SJCRH30 (cell line): ENCODE measurements at places on chromosomes 7 and 10. TPM values are rescaled to one million over a fixed set of nuclear protein-coding genes. Genes with fewer than 3 reads are reported as not detected.

DNA sequence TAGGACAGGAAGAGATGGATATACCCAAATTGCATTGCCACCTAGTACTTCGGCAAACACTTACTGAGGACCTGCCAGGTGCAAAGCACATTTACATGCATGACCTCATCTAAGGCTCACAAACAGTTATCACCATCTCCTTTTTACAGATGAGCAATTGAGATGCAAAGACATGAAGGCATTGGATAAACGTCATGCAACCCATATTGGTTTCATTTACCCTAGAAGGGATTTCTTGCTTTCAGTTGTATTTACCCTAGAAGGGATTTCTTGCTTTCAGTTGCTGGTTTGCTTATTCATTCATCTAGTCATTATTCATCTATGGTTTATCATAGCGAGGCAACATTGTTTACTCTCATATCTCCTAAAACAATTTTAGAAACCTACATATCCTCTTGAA lies 52.2 kb downstream of the STEAP1B start:
- H3K36me3 ChIP-seq: no peaks in the 10 kb centered on the region
- H3K27me3 ChIP-seq: no peaks in the 10 kb centered on the region
- H3K4me1 ChIP-seq: peaks cover 27% of the 10 kb centered on the region
- DNase-seq: no peak

DNA sequence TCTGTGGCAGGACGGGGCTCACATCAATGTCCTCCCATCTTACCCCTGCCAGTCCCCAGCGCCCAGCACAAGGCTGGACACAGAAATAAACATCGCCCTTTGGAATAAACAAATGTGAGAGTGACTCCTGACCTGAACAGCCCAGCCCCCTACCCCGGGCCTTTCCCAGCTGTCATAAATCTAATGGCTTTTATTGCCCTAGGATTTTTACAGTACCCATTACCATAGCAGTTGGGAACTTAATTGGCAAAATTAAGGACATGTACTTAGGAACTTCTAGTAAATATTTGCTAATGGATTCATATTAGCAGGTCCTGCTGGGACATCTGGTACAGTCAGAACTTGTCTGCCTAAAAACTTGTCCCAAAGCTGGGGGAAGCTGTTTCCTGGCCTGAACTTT lies 76.6 kb downstream of the GLRX3 start:
- no peak overlapping the region for H3K4me3 ChIP-seq
- no peaks in the 10 kb centered on the region for H3K36me3 ChIP-seq
- DNase-seq: no peak
- no peaks in the 10 kb centered on the region for H3K27me3 ChIP-seq

- peaks cover 22% of the 10 kb centered on the region for H3K36me3 ChIP-seq
- peak overlapping the region; percentile 64 for H3K27ac ChIP-seq
- H3K27me3 ChIP-seq: no peaks in the 10 kb centered on the region
- H3K4me1 ChIP-seq: peaks cover 13% of the 10 kb centered on the region
Measured at GRCh38 chr7:92461027-92462003, 14.0 kb downstream of the GATAD1 start.

GRCh38 chr10:5892007-5892406 lies 2.0 kb downstream of the FBH1 start:
- peaks cover 8% of the 10 kb centered on the region for H3K36me3 ChIP-seq
- no peaks in the 10 kb centered on the region for H3K27me3 ChIP-seq
- no peak overlapping the region for H3K27ac ChIP-seq
- no peak for DNase-seq
- no peak overlapping the region for H3K4me3 ChIP-seq
- no peaks in the 10 kb centered on the region for H3K4me1 ChIP-seq

PVRIG gene
- total RNA-seq: not detected in 2 replicates

GRCh38 chr7:151018421-151019129 lies 5.7 kb downstream of the ATG9B start:
- DNase-seq: no peak
- H3K4me3 ChIP-seq: no peak overlapping the region
- H3K4me1 ChIP-seq: no peaks in the 10 kb centered on the region; the same call in 1 of the 2 replicates
- H3K36me3 ChIP-seq: no peaks in the 10 kb centered on the region
- peaks cover 40% of the 10 kb centered on the region for H3K27me3 ChIP-seq

ABCB4 gene
- 0.06 and 0.13 TPM in 2 replicates for total RNA-seq

DEPP1 gene
- 0.24 and 0.25 TPM in 2 replicates for total RNA-seq
